Omental fat pad (tissue), 4 donors: ENCODE measurements at places on chromosomes 16 and 17. TPM values are rescaled to one million over a fixed set of nuclear protein-coding genes. Genes with fewer than 3 reads are reported as not detected.

GRCh38 chr16:51834794-51835193, 683.7 kb upstream of the SALL1 start:
- DNase-seq = no peak

DNA sequence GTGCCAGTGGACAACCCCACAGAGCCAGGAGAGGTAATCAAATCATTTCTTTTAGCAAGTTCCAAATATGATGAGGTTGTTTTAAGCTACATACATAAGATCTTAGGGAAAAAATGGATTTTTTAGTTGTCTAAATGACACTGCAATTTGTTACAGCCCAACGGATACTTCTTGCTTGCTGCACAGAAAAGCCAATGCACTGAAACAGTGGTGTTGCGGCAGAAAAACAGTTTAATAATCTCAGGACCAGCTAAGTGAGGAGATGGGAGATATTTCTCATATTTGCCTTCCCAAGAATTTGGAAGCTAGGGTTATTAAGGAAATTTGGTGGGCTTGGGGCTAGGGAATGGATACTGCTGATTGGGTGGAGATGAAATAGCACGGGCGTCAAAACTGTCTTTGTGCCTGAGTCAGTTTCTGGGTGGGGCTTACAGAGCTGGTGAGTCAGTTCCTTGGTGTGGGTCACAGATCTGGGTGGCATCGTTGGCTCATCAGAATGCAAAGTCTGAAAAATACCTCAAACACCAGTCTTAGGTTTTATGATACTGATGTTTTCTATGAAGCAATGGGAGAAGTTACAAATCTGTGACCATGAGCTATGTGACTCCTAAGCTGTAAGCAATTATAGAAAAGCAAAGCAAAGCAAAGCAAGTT, 255.4 kb downstream of the IRX3 start:
- DNase-seq = no peak

- no peak for DNase-seq
Measured at GRCh38 chr16:29806641-29807425, 504 bp downstream of the MAZ start.

DNA sequence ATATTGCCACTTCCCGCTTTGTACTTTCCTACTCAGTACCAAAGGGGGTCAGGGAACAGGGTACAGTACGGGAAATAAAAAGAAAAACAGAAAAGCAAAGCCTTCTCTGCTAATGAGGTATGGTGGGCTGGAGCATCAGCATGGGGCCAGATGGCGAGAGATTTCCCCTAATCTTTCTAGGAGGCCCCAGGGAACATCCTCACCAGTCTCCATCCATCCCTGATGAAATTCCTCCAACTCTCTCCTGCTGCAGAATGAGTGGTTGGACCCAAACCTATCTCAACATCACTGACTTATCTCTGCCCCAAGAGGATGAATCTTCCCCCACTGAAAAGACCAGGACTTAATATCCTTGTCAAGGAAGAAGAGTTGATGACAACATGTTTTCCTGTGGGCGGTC, 185.6 kb downstream of the C16orf78 start:
- no peak for DNase-seq

- no peak for DNase-seq
Measured at GRCh38 chr17:50563092-50563511, 2.6 kb downstream of the CACNA1G start.

DNA sequence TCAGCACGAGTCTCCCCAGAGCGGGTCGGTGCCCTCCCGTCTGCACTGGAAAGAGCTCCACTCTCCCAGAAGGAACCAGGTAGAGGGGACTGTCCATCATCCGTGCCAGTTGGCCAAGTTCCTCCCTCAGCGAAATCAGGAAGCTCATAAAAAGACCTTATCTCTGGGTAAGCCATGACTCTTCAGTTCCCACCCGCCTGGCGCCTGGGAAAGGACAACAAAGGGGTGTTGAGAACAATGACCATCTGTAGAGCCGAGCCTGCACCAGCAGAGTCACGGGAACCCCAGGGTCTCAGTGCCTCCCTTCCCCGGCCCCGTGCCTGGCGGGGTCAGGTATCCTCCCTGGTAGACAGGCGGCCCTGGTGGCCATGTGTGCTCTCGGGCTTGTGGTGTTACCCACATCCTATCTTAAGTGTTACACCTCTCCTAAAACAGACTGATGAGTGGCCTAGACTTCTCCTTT, 190.7 kb downstream of the AXIN2 start:
- no peak for DNase-seq

Gene C16orf96
- total RNA-seq = not detected

Gene KRT222
- total RNA-seq = not detected

GRCh38 chr17:26809033-26809432, 484.9 kb upstream of the WSB1 start:
- no peak for DNase-seq

GRCh38 chr16:73206151-73206707, 158.3 kb upstream of the ZFHX3 start:
- no peak for DNase-seq

GRCh38 chr16:57479976-57480753, 6.1 kb downstream of the DOK4 start:
- no peak for DNase-seq

DNA sequence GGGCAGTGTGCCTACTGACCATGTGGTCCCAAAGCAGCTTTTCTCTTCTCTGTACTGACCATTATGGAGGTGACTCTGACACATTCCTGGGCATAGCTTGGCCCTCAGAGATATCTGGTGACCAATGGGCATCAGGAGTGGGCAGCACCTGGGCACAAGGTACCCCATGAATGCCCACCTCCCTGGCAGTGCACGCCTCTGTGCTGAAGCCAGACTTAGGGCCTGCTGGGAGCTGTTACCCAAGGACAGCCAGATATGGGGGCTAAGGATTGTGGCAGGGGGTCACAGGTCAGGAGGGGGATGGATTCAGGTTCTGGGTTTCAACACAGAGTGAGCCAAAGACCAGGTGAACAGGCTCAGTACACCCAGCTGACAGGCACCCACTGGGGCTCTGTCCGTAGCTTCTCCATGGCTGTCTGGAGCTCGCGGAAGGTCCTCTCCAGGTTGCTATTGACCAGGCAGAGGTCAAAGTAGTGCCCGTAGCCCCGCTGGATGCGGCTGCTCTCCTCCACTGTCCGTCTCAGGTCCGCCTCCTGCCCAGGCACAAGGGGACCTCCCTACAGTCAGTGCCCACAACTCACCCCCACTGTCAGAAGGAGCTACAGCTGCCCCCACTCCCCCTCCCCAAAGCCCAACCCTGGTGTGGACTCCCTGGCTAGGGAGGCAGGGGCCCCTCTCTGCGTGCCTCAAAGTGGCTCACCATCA, 29.7 kb downstream of the MPP2 start:
- no peak for DNase-seq

DNA sequence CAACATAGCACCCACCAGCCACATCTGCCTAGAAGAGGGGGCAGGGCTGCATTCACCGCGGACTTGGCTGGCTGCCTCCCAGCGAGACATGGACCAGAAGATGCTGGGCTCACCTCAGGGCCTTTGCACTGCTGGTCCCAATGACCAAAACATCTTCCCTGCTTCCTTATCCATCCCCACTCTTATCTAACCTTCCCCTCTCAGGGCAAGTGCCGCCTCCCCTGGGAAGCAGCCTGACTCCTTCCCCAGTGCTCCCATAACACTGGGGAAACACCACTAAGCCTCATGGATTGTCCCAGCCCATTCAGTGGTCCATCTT, 5.7 kb downstream of the TMC6 start:
- DNase-seq = no peak
